ENCODE measurements at places on chromosomes 16 and 17.

GRCh38 chr17:35846055-35846809, 22.5 kb downstream of the HEATR9 start:
- no peak for DNase-seq

DNA sequence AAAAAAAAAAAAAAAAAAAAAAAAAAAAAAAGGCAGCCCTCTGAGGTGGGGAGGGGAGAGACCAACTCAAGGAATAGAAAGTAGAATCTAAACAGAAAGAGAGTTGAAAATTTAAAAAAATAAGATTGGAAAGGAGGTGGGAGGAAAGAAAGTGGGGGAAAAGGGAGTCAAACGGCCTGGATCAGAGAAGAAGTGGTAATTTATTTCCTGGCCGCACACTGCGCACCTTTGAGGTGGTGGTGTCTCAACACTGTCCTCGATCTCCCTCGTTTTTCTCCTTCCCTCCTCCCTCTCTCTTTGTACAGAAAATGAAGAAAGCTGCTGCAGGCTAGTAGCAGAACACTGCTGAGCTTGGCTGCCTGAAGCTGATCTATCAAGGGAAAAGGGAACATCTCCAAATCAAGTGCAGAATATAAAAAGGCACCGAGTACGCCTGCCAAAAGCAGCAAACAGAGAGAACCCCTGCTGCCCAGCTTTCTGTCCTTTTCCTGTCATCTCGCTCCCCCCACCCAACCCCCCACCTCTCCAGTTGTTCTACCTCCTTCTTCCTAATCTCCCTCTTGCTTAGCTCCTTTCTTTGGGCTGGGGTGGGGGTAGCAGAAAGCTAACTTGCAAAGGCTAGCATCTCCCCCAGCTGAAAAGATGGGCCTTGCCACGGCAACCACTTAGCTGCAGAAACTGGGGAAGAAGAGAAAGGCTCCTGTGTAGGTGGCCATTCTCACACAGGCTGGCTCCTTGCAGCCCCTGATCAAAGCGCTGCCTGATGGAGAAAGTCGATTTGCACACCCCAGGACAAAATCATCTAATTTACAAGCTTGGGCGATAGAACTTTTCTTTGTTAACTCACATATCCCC, 22.5 kb downstream of the AXIN2 start:
- no peak for DNase-seq

- no peak for DNase-seq
Measured at GRCh38 chr17:4179071-4179470, 36.1 kb downstream of the CYB5D2 start.

DNA sequence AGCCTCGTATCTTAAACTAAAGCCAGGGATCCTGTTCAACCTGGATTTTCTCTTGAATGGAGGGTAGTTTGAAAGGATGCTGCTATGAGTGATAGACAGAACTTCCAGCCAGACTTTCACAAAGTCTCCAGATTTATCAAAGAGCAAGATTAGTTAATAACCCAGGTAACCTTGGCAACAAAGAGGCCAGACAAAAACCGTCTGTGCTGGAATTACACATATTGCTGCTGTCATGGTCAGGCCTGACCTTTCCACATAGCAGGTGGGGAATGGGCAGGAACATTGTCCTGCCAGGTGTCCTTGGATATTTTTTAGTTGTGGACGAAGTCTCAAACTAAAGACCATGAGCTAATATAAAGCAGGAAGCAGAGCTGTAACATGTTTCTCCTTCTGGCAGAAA, 52.5 kb downstream of the HLF start:
- DNase-seq = no peak

DNA sequence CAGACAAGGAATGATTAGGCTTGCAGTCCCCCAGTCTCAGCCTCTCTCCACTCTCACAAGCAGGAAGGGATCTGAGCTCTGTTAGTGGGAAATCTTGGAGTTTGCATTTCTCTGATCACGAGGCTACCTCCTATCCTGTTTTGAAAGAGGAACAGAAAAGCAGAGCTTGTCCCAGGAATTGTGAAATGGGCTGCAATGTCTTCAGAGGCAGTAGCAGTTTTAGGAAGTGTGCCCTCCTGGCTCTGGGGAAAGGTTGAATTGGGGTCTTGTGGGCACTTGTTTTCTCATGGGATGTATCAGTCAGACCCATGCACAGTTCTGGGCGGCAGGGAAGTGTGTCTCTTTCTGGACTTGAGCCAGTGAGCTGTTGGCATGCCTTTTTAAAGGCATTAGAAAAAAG, 22.8 kb downstream of the NUP85 start:
- DNase-seq = peak; percentile 95

DNA sequence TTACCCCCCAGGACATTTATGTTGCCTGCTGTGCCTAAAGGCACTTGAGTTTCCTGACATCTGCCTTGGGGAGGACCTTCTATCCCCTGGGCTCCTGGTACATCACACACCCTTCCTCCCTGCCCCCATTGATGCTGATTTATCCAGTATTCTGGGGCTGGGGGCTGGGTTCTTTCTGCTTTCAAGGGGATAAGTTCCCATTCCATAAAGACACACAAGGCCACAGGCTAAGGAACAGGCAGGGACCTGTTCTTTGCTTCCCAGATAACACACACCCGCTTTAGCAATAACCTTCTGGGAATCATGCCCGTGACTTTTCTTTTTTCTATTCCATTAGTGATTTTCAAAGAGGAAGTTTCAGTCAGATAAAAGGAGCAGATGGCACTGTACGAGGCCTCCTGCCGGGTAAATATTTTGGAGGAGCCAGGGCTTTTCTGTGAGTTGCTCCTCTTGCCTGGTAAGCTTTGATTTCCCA, 30.6 kb downstream of the CHD9 start:
- peak; percentile 45 for DNase-seq

DNA sequence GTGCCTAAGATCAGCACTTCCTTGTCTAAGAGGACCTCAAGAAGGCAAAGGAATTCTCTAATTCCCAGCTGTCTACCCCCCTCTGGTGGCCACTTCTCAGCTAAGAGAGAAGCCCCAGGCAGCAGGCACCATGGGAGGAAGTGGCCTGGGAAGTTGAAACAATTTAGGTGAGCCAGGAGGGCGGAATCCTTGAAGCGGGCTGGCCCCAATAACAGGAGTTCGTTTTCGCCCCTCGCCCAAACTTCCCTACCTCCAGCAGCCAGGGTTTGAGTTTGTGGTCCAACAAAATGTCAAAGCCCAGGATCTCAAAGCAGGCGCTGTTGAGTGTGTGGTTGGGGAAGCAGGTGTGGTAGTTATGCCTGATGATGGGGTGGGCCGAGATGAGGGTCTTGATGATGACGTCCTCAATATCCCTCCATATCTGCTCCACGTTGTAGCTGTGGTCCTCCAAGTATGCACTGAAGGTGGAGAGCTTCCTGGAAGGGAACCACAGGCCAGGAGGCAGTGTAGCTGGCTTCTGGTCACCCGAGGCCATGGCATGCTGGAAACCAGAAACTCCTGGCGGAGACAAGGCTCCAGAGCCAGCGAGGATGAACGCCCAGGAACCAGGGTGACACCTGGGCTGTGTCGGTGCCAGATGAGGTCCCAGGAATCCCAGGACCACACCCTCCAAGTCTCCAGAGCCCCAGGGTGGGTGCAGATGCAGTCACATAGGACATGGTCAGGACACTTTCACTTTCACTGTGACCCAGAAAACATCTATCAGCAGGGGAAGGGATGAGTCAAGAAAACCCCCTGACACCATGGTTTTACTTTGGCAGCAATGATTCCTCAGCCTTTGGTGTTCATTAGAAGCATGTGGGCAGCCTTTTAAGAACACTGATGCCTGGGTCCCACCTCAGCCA, 25.6 kb downstream of the TTLL6 start:
- DNase-seq = peak; percentile 92

- peak; percentile 65 for DNase-seq
Measured at GRCh38 chr17:40307001-40307730, 1.8 kb upstream of the RARA start.

DNA sequence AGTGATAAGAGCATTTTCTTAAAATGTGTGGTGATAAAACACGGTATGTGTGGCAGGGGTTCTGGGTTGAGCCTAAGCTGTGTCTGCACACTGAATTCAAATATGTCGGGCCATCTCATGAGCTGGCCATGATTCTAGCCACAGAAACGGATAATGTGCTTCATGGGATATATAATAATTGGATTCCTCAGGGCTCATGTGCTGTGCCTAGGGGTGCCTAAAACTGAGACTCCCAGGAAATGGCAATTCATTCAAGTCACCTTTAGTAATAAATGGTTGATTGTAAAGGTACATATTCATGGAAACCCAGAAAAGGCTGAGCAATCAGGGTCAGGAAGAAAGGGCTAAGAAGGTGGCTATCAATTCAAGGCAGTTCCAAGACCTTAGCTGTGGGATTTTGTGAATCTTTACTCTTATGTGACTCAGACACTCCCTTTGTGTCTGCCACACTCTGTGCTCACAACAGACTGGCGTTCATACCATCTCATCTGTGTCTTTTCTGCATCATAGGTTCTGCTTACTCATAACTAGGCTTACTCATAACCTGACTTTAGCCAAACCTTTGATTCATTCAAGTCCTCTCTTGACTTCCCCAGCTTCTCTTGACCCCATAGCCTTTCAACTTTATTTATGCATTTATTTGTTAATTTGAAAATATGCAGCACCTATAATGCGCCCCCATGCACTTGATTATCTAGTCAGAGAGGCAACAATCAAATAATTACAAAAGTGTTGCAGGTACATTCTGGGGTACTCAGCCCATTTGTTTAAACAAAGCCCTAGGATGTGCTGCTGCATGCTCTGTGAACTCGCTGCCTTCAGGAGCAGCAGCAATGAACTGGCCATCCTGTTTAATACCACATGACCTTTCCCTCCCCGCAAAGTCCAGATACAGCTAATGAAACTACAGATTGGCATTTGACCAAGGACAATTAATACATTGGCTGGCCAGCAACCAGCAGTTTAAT, 28.4 kb upstream of the MED13 start:
- DNase-seq = no peak

- no peak for DNase-seq
Measured at GRCh38 chr17:17363638-17364337, 60.6 kb downstream of the NT5M start.

DNA sequence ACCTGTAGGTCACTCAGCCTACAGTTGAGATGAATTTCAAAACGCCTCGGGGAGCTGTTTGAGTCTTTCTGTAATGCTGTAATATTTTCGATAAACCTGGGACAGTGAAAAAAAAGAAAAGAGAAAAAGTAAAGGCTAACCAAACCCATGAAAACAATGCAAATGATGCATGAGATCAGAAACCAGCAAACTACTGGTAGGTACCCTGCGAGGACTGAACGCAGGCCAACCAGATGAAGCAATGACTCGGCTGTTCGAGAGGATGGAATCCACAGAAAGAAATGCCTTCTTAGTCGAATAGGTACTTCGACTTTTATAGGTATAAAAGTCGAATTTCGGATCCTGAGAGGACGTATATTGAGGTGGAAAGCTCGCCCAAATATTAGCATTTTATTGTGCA, 509 bp upstream of the ATAD5 start:
- DNase-seq = no peak

GRCh38 chr16:48384520-48385252, 527 bp downstream of the SIAH1 start:
- peak; percentile 58 for DNase-seq

DNA sequence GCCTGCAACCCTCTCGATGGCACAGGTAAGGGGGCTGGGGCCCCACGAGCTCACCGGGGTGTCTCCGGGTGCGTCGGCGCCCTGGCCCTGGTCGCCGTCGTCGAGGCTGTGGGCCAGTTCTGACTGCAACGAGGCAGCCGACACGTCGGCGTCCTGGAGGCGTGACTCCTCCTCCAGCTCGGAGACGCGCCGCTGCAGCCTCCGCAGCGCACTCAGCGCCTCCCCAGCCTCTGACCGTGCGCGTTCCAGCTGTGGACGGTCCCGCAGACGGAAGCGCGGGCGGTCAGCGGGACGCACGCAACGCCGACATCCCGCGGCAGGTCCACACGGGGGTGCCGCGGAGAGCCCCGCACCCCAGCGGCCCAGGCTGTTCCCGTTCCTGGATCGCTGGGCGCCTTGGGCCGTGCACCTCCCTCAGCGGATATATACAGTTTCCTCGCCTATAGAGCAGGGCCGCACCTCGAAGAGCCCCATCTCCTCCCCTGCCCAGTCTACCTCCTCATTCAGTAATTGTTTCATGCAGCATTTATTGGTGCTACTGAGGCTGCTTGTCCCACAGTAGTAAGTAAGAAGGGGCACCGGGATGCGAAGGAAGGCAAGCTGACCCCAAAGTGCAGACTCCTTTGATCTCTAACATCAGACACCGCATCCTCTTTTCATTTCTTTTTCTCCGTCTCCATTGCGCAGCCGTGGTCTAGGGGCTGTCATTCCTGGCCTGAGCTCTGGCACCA, 5.8 kb downstream of the THOC6 start:
- DNase-seq = peak; percentile 34

DNA sequence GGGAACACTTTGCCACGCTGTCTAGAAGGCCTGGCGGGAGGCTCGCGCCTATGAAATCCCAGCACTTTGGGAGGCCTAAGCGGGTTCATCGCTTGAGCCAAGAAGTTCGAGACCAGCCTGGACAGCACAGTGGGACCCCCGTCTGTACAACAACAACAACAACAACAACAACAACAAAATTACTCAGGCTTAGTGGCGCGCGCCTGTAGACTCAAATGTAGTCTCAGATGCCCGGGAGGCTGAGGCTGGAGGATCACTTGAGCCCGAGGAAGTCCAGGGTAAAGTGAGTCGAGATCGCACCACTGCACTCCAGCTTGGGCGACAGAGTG, 297 bp upstream of the SLFN13 start:
- DNase-seq = no peak

DNA sequence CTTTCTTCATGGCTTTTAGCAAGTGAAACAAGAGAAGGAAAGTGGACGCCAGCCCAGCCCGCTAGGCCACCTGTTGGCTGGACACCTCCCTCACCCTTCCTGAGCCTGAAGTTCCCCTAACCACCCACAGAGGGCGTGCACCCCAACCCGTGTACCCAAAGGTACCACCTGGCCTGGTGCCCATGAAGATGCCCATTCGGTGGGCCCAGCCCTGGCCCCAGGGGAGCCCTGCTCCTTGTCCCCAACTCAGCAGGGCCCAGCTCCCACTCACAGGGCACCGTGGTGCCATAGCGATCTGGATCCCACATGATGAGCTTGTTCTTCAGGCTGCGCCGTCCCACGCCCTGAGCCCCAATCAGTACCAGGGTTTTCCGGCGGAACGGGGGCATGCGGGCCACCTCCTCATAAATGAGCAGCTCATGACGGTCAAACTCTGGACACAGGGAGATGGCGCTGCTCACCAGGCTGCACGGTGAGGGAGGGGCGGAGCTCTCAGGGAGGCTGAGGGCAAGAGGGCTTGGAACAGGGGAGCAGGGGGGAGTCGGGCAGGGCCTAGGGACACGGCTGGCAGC, 26.8 kb downstream of the MPP2 start:
- DNase-seq = peak; percentile 40
